NCI-H1694 treated with DMSO at 0.1 percent for 48 hours (cell line): ENCODE measurements at places on chromosomes 7 and 10.
A peak's percentile ranks its signal among the peaks of the same experiment; 100 is the strongest.

- DNase-seq, result no peak
Measured at GRCh38 chr10:64636461-64636860, 1115.3 kb downstream of the REEP3 start.

DNA sequence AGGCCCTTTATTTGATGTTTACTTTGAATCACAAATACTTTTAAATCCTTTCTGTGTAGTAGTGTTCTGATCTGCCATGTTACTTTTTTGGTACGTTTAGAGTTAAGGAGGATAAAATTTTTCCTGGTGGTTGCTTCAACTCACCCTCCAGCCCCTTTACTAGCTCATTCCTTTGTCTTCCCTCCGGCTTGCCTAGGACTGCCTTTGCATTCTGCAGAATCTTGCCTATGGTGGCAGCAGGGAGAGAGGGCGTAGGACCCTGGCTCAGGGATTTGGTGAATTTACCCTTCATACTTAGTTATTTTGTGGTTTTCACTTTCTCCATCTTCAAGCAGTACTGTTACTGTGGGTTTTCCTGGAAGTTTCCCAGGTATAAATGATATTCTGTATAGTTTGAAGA, 833.5 kb downstream of the XPNPEP1 start:
- DNase-seq, result no peak

DNA sequence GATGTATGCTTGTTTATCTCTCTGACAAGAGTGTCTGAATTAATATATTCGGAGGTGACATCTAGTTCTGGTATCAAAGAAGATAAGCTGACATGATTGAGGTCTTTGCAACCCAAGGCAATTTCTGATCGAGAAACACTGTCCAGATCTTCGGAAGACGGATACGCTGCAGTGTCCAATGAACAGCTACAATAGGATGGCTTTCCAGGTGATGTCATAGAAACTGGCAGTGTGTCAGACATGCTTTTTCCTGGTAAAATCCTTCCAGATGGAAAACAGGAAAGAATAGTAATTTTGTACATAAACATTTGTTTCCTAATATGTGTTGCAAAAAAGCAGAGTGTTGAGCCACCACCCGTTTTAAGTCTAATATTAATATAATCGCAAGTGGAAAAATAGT, 33.4 kb downstream of the VWDE start:
- DNase-seq, result no peak

DNA sequence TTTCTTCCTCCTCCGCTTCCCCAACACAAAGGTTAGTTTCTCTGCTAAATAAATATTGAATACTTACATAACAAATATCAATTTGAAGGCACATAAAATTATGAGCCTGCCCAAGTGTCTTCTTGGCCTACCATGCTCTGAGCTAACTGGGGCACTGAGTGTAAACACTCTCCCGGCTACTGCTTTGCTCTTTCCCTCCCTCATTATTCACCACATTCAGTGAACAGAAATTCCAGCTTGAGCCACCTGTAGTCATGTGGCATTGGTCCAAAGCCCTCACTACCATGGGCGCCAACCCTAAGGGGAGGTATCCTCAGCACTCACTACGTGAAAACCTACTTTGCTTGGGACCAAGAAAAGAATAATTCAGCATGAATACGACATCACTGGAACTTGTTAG, 409.0 kb downstream of the KCNMA1 start:
- no peak for DNase-seq

GRCh38 chr10:11192304-11193000, 174.8 kb downstream of the CELF2 start:
- no peak for DNase-seq

- no peak for DNase-seq
Measured at GRCh38 chr7:29139191-29139590, 7.1 kb downstream of the CPVL start.

DNA sequence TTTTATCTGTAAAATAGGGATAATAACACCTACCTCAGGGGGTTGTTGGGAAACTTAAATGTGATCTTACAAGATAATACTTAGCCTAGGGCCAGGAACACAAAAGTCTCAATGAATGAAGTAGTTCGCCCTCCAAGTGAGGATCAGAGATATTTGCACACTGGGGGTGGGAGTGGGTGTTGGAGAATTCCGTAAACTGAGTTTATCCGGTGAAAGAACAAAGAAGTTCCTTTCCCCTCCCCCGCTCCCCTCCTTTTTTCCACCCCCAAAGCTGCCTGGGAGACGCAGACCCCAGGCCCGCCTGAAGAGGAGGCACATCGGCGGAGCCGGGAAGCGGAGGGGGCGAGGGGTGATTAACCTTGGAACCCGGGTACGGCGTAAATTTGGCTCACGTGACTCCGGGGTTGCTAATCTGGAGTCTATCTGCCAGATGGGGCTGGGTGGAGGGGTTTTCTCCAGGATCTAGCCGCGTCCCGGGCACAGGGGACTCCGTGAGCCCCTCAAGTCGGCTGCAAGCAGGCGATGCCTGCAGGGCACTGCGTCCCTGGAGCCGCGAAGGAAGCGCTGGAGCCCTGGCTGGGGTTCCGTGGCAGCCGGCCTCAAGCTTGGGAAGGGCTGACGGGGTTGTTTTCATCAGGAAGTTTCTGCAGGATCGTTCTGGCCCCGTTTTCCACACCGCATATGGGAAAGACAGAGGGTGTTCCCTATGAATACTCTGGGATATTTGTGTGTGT, 1.4 kb upstream of the PODXL start:
- DNase-seq, result peak; percentile 34

DNA sequence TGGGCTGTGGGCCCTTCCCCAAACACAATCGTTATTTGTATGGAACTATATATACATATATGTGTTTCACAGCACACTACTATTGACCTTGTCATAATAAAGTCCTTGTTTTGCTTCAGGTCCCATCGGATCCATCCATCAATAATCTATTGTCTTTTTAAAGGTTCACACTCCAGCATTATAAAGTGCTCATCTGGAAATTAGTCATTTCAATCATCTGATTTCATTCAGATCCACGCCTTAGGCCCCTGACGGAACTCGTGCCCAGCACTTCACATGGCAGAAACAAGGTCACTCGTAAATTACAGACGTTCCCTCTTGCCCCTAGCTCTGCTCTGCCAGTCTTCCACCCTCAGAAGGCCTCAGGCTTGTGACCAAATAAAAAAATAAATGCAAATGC, 133.1 kb upstream of the PPP2R2D start:
- no peak for DNase-seq

- DNase-seq, result peak; percentile 70
Measured at GRCh38 chr7:191105-191980, 1.0 kb upstream of the FAM20C start.

DNA sequence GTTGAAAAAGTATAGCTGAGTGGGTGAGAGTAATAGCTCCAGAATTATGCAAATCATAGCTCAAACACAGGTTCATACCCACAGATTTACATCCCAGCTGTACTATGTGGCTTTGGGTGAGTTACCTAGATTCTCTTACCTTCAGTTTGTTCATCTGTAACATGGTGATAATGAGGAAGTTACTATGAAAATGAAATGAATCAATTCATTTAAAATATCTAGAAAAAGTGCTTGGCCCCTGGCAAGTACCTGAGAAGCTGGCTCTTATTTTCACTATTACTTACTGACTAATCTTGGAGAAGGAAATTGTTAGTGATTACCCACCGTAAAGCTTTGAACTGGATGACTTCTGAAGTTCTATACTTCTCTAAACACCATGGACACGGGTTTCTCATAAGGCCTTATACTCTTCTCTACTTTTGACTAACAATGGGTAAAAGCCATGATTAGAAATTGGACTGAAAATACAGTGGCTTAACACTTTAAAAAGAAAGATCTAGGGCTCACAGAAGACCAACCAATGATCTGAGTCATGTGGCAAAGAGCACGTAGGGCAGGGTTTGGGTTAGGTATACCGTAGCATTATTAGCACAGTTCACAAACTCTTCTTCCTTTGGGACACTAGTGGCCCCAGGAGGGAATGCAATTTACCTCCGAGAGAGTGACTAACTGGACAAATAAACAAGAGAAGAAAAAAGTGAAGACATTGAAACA, 149.2 kb downstream of the PLPP4 start:
- DNase-seq, result no peak
